ENCODE measurements at places on chromosomes 11 and 22. TPM values are rescaled to one million over a fixed set of nuclear protein-coding genes. Genes with fewer than 3 reads are reported as not detected.

DNA sequence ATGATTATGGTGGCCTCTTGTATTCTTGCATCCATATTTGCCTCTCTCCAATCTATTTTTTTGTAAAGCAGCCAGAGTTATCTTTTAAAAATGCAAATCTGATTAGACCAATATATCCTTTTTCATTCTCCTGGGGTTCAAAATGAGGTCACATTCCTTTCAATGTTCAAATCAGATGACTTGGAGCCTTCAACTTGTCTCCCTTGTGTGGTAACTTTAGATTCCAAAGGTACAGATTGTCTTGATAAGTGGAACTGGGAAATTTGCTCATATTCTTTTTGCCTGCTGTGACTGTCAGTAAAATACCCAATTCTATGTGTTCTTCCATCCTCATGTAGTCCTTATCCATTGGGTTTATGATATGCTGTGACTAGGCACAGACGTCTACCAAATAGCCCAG is 15.1 kb upstream of the CAPRIN1 start:
- DNase-seq: no peak

The KCTD14 gene
- polyA plus RNA-seq: 1.4 TPM

- DNase-seq: peak; percentile 79
Measured at GRCh38 chr22:20198557-20199319, 47.9 kb upstream of the CCDC188 start.

DNA sequence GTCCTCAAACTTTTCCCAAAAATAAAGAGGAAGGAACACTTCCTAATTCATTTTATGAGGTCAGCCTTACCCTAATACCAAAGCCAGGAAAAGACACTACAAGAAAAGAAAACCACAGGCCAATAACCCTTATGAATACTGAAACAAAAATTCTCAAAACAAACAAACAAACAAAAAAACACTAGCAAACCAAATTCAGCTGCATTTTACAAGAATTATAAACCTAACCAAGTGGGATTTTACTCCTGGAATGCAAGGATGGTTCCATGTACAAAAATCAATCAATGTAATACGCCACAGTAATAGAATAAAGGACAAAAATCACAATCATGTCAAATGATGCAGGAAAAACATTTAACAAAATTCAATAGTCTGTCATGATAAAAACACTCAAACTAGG is 13.3 kb downstream of the ARVCF start:
- DNase-seq: no peak

GRCh38 chr11:128496692-128497060 is 90.7 kb downstream of the ETS1 start:
- DNase-seq: no peak

DNA sequence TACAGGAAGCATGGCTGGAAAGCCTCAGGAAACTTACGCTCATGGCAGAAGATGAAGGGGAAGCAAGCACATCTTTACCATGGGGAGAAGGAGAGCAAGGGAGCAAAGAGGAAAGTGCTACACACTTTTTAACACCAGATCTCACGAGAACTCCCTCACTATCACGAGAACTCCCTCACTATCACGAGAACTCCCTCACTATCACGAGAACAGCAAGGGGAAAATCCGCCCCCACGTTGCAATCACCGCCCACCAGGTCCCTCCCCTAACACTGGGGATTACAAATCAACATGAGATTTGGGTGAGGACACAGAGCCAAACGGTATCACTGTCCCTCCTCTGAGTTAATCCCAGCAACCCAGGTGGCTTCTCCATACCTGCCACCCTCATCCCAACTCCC is 84.5 kb downstream of the MN1 start:
- DNase-seq: no peak

DNA sequence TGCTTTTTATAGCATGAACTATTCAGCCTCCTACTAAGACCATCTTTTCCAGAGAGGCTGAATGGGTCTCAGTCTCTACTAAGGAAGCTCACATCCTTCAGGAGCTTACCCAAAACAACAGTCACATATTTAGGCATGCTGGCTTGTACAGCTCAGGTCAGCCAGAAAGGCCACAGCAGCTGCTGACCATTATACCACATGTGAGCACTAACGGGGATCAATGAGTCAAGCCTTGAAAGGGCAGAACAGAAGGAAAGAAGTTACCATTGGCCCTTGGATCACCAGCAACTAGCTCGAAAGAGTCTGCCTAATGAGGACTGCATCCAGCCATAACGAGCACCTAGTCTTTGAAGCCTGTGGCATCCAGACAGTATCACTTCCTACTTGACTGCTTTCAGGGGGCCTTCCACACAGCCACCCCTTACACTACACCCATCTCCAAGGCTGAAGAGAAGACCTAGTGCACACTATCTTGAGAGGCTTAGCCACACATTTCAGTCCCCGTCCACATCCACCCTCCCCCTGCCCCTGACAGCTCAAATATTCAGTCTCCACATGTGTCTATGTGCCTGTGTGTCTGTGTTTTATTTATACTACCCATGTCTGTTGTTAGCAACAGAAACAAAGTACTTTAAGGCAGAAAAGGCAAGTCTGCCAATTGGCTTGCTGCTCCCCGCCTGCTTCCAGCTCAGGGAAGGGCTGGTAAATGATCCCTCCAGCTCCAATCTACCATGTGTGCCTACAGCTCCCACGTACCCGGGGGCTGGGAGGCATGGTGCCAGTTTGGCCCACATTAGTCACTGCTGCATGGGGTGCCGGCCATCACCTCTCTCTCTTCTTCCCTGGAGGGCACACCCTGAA is 95.5 kb downstream of the RPL27A start:
- DNase-seq: no peak

GRCh38 chr11:770642-771616 is 6.4 kb downstream of the GATD1 start:
- no peak for DNase-seq

DNA sequence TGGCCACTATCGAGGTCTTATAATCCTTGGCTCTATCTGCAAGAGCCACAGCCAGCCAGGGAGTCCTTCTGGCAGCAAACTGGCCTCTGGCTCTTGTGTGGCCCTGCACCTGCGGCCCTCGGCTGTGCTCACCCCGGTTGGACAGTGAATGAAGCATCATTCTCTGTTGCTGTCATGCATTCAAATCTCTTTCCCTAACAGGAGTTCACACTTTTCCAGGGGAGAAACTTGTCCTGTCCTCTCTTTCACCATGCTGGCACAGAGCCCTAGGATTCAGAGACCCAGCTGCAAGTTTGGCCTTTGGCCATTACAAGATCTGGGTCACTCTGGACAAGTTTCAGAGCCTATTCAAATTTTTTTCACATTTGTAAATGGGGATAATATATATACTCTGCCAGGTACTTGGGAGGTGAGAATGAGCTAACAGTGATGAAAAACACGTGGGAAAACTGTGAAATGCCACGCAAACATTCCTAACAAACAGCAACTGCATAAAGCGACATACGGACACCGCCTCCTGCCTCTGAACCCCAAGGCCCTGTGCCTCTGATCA is 34.2 kb downstream of the TMEM184B start:
- DNase-seq: no peak

GRCh38 chr11:1755692-1756561 is 5.5 kb upstream of the IFITM10 start:
- DNase-seq: no peak

Measured in urinary bladder (tissue), 4 donors.